ENCODE measurements at places on chromosomes 2 and 18. TPM values are rescaled to one million over a fixed set of nuclear protein-coding genes. Genes with fewer than 3 reads are reported as not detected.

DNA sequence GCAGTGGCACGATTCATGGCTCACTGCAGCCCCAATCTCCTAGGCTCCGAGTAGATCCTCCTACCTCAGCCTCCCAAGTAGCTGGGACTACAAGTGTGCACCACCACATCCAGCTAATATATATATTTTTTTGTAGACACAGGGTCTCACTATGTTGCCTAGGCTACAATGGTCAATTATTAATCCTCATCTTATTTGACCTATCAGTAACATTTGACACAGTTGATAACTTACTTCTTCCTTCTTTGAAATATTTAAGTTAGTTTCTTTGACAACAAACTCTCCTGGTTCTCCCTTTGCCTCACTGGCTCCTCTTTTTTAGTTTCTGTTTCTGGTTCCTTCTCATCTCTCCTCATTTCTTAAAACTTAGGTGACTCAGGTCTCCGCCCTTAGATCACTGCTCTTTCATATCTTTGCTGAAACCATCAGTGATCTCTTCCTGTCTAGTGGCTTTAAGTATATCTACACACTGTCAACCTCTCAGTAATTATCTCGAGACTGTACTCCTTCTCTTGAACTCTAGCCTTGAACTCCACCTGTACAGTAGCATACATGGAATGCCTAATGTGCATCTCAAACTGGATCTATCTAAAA is 11.5 kb downstream of the PGAP1 start:
- DNase-seq, result no peak

GRCh38 chr2:150630587-150631235 is 143.2 kb upstream of the RND3 start:
- no peak for DNase-seq

- no peak for DNase-seq
These were observed 11.2 kb downstream of the REV1 start for GRCh38 chr2:99478632-99479031.

DNA sequence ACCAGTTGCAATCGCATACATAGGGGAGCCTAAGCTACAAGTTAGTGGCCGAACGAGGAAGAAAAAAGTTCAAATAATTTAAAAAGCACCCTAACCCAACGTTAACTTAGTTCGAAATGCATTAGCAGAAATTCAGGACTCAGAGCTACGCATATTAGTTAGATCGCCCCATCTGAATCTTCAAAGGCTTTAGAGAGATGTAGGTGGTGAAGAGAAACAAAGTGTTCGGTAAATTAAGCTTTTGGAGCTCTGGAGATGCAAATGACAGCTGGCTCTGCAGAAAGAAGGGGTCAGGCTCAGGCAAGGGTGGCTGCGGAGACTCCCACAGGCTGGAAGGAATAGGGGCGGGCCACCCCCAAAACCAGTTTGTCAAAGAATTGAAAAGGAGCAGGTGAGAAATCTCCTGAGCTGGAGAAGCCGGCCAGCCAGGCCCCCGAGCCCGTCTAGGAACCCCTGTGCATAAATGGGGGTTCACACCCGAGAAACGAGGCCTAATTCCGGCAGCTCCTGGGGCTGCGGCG is 621 bp downstream of the TXNL1 start:
- no peak for DNase-seq

- no peak for DNase-seq
These were observed 122.5 kb upstream of the RND3 start for GRCh38 chr2:150609831-150610582.

DNA sequence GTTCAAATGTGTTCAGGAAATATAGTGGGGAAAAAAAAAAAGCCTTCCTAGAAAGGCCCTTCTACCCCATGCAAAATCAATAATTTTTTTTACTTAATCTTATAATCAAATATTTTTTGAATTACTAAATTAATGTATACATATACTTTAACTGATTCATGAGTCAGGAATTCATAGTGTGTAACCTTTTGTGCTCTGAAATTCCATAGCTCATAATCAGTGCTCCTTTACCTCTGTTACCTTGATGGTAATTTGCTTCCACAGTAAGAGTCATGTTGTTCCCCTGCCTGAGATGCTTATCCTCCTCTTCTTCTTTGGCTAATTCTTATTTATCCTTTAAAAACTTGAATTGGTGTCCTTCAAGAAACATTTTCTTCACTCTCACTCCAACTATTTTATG is 414.2 kb downstream of the THSD7B start:
- DNase-seq, result no peak

- DNase-seq, result no peak
These were observed 83.1 kb downstream of the FARSB start for GRCh38 chr2:222572751-222573174.

- no peak for DNase-seq
These were observed 402.0 kb downstream of the RND3 start for GRCh38 chr2:150085478-150085877.

- DNase-seq, result no peak
These were observed 17.9 kb upstream of the LRRTM1 start for GRCh38 chr2:80322311-80322920.

- DNase-seq, result no peak
These were observed 4.4 kb downstream of the NEB start for GRCh38 chr2:151729837-151730236.

- DNase-seq, result no peak
These were observed 6.9 kb upstream of the CRIM1 start for GRCh38 chr2:36348721-36349120.

DNA sequence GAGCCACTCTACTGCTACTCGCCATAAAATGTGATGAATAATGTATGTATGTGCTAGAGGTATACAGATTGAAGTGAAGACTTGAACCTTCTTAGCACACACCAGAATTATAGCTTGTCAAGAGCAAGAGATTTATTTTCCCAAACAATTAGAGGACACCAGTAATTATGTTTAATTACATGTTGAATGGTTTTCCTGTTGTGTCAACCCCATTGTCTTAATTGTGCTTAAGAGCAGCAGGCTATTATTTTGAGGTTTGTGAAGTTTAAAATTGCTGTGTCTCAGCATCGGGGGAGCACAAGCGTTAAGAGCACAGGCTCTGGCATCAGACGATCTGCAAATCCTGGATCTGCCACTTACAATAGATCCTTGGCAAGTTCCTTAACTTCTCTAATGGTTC is 29.0 kb downstream of the KIF5C start:
- DNase-seq, result no peak

- peak; percentile 75 for DNase-seq
These were observed 96.8 kb downstream of the STPG4 start for GRCh38 chr2:47058003-47058931.

- no peak for DNase-seq
These were observed 30.2 kb downstream of the TGFBRAP1 start for GRCh38 chr2:105299290-105299689.

GRCh38 chr2:239461291-239462190 is 60.7 kb upstream of the HDAC4 start:
- no peak for DNase-seq

DNA sequence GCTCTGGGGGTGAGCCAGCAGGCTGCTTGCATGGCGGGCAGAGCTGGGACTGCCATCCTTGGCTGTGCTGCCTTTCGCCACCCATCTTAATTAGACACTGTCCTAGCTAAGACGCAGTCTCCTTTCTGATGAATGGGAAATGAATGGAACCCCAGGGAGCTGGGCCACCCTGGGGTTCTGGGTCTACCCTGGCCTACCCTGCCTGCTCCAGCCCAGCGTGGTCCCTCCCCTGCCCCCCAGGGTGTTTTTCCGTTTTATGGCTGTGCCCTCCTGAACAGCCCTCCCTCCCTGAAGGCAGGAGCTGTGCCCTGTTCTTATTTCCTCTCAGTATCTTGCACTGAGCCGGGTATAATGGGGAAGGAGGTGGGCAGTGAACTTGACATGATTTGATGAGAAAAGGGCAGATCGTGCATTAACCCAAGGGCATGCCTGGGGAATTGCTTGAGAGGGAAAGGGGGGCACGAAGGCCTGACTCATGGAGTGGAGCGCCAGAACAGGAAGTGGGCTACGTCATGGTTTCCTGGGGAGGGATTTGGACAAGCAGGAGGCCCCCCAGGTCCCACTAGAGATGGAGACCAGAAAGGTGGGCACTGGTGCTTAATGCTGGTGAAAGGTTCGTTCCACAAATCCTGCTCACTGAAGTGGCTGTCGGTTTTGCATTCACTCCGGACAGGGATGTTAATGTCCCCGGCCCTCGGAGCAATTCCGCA is 165.0 kb downstream of the KLHL29 start:
- DNase-seq, result no peak

FOXI3 gene
- not detected for total RNA-seq

HOXD9 gene
- total RNA-seq, result 2.3 TPM

SPATA3 gene
- total RNA-seq, result not detected

AGXT gene
- not detected for total RNA-seq

ANKRD30BL gene
- total RNA-seq, result not detected

OBSL1 gene
- total RNA-seq, result 65.3 TPM

CXCR4 gene
- 23.7 TPM for total RNA-seq

MEP1B gene
- total RNA-seq, result not detected

HES6 gene
- total RNA-seq, result 5.2 TPM
